ENCODE measurements at places on chromosomes 16 and 17.

GRCh38 chr16:63995025-63995424 lies 1126.8 kb downstream of the CDH11 start:
- no peak for DNase-seq
- H3K27me3 ChIP-seq = no peaks in the 10 kb centered on the region
- H3K4me3 ChIP-seq = no peak overlapping the region

GRCh38 chr16:48535831-48536613 lies 74.0 kb downstream of the N4BP1 start:
- H3K27ac ChIP-seq = no peak overlapping the region
- H3K36me3 ChIP-seq = peaks cover under 1% of the 10 kb centered on the region
- H3K4me3 ChIP-seq = no peak overlapping the region
- H3K4me1 ChIP-seq = peaks cover 29% of the 10 kb centered on the region
- H3K27me3 ChIP-seq = no peaks in the 10 kb centered on the region

DNA sequence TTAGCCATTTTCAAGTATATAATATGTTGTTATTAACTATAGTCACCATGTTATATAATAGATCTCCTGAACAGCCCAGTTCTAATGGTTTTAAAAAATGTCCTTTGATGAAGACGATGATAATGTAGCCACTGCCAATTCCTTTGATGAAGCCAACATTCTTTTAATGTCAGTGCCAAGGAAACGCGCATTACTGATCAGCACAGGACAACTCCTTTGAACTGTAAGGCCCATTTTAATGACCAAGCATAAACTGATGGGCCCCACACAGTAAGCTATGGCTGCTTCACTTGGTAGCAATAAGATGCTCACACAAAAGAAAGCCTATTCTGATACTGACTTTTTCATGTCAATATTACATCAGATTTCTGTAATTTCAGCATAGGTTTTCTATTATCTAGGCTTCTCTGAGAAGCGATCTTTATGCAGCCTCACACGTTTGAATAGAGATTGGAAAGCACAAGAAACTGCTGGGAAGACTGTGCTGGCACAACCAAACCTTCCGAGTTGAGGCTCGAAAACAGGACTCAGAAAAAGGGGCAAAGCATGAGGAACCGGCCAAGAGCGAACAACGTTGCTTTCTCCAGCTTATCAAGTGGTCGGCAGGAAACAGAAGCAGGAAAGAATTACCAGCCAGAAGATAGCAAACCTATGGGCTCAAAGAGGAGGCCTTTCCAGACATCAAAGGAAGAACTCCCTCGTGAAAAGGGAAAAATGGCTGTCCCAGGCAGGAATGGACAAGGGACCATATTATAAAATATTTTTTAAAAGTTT lies 19.4 kb downstream of the ERN1 start:
- DNase-seq = no peak
- H3K4me3 ChIP-seq = no peak overlapping the region
- no peak overlapping the region for H3K27ac ChIP-seq
- no peaks in the 10 kb centered on the region for H3K27me3 ChIP-seq
- H3K36me3 ChIP-seq = no peaks in the 10 kb centered on the region

DNA sequence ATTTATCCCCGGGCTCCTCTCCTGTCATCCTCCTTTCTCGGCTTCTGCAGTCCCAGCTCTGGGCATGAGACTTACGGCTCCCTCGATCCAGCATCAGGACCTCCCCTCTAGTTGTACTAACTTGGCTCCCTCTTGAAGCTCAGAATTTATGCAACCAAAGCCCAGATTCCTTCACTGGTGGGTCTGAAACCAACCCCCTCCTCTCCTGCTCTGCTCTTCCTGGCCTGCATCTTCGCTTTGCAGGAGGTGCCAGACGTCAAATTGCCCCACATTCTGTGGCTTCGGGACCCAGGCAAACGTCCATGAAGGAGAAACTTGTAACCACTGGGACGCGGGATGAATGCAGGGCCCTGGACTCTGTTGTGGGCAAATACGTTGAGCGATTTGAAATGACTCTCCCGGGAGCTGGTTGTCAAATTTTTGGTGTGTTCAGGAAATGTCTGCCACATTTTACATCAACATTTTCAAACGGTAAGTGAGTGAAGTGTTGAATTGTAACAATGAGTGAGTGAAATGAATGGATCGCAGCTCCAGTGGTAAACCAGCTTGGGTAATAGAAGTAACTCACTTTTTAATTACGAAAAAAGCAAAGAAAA lies 29.3 kb upstream of the ELAC2 start:
- H3K4me1 ChIP-seq = no peaks in the 10 kb centered on the region
- H3K4me3 ChIP-seq = no peak overlapping the region
- H3K27me3 ChIP-seq = no peaks in the 10 kb centered on the region
